Stimulated activated CD8-positive, alpha-beta memory T cell treated with anti-CD3 and anti-CD28 coated beads, Interleukin-15, amount 100 ng/mL, for 48 hours (primary cell): ENCODE measurements at places on chromosomes 6 and 20.
A peak's percentile ranks its signal among the peaks of the same experiment; 100 is the strongest.

- no peak for DNase-seq
Measured at GRCh38 chr20:48298851-48299484, 513.7 kb upstream of the SULF2 start.

GRCh38 chr6:19312241-19312978 is 524.8 kb upstream of the ID4 start:
- no peak for DNase-seq

DNA sequence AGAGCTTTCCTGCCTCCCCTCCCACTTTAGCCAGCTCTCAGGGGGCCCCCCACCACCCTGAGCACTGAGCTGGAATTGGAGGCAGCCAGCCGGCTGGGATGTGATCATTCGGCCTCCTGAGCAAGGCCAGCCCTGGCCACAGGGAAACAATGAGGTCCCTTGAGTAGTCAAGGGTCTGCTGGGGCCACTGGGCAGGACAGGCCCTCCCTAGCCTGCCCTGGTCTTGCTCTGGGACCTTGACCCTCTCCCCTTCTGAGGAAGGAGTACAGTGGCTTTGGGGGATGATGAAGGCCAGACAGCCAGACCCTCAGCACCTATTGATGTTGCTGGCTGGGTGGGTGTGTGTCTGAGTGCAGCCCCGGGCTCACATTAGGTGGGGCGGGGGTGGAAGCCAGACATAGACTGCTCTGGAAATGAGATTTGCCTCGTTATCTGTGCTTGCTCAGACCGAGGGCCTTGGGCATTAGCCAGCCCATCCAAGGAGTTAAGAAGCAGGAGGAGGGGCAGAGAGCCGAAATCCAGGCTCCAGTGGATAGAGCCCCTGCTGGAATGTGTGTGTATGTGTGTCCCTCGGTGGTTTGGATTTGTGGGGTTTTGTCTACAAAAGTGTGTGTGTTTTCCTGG is 21.3 kb downstream of the CD40 start:
- DNase-seq = no peak

GRCh38 chr20:45968081-45968671 is 3.8 kb downstream of the ZNF335 start:
- DNase-seq = no peak

DNA sequence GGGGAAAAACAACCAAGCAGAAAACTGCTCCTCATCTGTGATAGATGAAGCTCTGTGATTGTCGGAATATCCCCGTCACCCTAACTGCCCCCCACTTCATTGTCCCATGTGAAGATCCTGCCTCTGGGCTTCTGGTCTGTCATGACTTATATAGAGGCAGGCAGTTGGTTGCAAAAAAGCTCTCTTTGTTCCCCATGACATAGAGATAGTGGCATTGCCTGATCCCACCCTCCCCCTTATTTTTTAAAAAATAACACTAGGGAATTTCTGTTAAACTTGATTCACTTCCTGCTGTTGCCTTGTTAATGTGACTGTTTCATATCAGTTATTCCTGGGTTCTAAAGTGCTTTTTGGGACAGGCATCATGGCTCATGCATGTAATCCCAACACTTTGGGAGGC is 203.1 kb downstream of the JARID2 start:
- no peak for DNase-seq

DNA sequence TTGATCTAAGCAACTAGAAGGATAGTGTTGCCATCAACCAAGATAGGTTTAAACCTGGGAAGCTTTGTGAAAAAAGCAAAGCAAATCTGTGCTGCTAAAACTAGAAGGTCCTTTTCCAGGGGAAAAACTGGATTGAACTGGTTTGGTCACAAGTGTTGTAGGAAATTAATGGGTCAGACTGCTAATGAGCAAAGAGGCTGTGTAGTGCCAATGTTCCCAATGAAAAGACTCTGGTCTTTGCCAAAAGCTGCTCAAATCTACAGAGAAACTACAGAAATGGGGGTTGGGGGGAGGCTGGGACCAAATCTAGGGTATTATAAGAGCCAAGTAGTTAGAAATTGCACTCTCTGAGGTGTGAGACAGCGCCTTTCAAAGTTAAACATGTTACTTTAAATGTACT is 85.0 kb downstream of the PLCG1 start:
- no peak for DNase-seq

DNA sequence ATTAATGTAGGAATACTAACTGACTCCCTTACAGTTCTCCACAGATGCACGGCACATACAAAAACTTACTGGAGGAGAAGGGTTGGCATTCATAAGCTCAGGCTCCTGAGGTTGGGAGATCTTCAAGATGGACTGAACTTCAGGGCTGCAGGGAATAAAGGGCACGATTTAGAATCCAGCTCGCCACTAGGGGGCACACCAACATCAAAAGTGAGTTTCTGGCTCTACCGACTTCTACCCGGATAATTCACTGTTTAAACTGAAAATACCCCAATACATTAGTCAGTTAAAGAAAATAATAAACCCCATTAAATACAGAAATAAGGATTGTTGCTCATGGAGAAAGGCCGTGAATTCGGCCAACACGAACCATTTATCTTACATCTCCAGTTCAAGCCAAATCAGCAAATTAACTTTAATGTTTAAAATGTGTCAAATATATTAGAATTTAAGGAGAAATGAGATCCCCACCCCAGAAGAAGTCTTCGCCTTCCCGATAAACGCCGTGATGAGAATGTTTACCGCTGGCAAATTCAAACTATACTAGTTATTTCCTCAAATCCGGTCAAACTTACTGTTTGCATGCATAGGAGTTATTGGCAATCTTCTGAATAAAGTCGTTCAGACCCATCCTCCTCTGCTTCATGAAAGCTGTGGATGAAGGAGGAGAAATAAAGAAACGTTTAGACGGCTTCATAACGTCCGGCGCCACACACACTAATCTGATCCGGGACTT is 121.7 kb upstream of the SLC2A12 start:
- DNase-seq = peak; percentile 63
